ENCODE measurements at places on chromosomes 7 and 10.
A peak's percentile ranks its signal among the peaks of the same experiment; 100 is the strongest.

DNA sequence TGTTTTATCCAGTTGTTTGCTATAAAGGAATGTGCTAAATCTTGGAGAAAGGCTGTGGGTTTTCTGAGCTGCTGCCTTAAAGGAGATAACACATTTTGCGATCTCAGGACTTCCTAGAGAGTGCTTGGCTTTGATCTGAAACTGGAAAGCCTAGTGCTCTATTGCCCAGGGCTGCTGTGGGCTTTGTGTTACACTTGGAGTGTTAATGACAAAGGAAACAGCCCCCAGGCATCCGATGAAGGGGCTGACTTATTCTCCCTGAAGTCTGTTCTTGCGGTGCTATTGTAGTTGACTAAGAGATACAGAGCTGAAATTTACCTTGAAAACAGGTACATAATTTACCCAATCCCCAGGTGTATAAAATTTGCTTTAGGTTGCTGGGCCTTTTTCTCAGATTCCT lies 74.5 kb downstream of the SND1 start:
- DNase-seq, result no peak

GRCh38 chr10:37314350-37314749 lies 189.0 kb downstream of the ANKRD30A start:
- no peak for DNase-seq

GRCh38 chr10:44985175-44985681 lies 6.6 kb upstream of the DEPP1 start:
- DNase-seq, result no peak

GRCh38 chr7:70446448-70447143 lies 685.3 kb upstream of the GALNT17 start:
- no peak for DNase-seq

GRCh38 chr10:72333112-72334015 lies 21.4 kb downstream of the DNAJB12 start:
- DNase-seq, result no peak

GRCh38 chr10:24622781-24623301 lies 100.8 kb downstream of the ARHGAP21 start:
- DNase-seq, result peak; percentile 27

DNA sequence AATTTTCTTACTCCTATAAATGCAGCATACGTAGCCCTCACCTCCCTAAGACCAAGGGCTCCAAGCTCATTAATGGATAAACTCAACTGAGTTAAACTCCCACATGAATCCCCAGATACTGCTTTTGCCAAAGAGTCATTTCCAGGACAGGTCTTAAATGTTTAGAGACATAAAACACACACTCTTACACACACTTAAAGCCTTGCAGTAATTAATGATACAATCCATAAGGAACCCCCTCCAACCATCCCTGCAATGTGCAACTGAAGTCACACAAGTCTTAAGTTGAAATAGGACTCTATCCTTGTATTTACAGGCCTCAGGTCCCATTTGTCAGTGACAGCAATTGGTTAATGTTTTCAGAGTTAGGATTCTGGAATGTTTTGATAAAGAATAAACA lies 194.1 kb downstream of the FANK1 start:
- DNase-seq, result no peak

DNA sequence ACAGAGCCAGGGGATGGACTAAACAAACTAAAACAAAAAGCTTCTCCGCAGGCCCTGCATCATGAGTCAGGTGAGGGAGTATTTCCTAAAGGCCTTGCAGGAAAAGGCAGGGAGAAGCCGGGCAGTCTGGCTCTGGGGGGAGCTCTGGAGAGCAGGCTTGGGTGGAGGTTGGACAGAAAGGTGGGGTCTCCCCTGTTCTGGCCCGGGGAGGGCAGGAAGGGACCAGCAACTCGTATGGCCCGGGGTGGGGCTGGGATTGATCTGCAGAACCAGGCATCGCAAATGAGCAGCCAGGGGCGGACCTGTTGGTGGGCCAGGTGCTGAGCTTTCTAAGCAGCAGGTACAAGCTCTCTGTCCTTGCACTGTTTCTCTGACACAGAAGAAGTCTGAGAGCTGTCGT lies 235.2 kb downstream of the TCERG1L start:
- no peak for DNase-seq

DNA sequence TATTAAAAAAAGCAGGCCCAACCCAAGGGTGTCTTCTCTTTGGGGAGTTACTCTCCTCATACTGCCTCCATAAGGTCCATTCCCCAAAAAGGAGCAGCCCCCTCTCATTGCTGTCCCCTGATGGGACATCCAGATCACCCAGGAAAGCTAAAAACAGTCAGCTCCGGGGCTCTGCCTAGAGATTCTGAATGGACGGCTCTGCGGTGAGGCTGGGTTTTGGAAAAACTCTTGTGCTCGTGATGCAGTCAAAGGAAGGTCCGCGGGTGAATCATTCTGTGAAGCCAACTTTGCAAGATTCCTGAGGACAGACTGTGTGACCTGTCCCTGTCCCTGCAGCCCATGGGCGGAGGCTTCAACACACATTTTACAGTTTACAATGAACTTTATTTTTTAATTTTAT lies 351.5 kb downstream of the TYW1 start:
- no peak for DNase-seq

DNA sequence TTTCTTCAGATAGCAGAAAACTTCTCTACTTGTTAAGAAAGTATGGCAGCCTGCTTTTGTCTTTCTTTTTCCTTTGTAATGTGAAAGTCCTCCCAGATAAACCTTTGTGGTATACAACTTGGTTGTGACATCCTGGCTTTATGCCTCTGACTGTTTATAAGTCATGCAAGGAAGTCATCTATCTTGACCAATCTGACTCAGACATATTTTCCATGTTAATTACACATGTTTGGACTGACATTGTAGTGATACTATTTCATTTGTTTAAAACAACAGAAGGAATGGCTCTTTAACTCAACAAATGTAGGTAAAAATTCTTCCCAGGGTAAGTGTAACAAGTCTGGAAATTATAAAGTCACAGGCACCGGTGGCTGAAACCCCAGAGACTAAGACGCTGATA lies 341.6 kb upstream of the MEOX2 start:
- DNase-seq, result no peak

DNA sequence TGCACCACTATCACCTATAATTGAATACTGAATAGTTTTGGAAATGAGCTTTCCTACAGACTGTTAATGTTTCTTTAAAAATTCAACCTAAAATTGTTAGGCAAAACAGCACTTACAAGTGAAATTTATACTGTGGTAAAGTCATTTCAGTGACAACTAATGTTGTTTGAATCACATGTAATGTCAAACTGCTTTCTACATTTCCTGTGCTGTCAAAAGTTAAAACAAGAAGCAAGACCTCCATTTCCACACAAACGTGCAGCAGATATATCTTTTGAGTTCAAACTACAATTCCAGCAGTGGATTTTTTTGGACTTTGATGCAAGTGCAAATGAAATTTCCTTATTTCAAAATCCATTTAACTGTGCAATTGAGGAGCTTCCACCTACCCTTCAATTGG lies 199.8 kb downstream of the RNLS start:
- no peak for DNase-seq

GRCh38 chr7:18754766-18755165 lies 259.2 kb downstream of the HDAC9 start:
- no peak for DNase-seq

- DNase-seq, result no peak
Measured at GRCh38 chr7:18437101-18437500, 58.4 kb upstream of the HDAC9 start.

DNA sequence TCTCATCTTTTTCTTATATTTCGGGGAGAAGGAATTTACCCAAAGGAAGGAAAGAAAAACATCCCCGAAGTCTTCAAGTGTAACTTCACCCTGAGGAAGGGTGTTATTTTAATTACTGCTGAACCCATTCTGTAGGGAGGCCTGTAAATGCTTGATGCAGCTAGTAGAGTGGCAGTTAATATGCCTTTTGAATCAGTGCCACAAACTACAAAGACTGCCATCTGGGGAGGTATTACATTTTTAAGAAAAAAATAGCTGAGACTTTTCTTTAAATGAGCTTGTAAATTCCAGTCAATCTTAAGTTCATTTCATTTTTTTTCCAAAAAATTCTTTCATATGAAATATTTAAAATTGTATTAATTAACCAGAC lies 233.1 kb upstream of the FERD3L start:
- DNase-seq, result no peak

DNA sequence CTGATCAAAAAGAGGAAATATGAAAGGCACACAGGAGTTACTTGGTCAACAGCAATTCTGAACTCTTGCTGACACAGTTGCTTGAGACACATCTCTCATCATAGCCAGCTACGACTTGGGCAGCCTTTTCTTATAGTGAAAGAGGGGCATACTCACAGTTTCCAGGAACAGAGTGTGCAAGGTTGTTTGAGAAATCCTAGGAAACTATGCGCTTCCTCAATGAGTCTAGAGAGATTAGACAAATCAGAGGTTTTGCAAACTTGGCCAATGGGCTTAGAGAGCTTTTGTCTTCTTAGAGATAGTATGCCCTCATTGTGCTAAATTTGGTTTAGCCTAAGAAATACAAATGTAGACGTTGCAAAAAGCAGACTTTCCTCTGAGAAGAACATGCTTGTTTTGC lies 370.4 kb downstream of the HGF start:
- no peak for DNase-seq

DNA sequence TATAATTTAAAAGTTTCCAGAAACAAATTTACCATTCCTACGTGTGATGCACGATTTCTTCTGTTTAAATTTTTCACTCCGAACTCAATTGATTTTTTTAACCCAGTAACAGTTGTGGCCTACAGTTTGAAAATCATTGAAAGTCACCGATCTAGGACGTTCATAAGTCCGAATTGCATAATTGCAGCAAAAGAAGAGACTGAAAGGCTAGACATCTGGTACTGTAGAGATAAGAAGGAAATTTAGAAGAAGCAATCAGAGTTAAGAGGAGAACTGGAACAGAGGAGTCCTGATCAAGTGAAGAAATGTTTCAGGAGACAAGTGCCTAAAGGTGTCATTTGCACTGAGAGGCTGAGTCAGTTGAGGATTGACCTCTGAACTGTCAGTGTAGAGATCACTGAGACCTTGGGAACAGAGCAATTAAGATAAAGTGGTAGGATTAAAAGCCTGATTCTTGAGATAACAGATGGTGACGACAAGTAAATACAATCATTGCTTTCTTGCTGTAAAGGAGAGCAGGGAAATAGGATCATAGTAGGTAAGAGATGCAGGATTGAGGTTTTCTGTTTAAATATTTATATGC lies 73.5 kb downstream of the ZFAND4 start:
- DNase-seq, result no peak

- no peak for DNase-seq
Measured at GRCh38 chr10:95217476-95217875, 23.4 kb downstream of the ACSM6 start.

DNA sequence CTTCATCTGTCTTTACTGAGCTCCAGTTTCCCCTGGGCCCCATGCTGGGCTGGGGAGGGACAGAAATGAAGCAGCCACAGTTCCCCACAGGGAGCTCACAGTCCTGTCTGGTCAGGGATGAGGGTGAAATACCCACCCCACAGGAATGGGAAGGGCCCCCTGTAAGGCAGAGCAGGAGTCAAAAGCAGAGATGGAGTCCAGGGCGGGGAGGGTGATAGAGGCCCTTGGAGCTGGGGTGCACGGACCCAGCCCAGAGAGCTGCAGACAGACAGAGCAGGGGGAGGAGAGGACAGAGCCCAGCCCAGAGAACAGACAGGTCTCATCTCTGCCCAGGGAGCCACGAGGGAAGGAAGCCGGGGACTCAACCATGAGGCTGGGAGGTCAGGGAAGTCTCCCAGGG lies 34.9 kb upstream of the ZNF488 start:
- DNase-seq, result no peak

- DNase-seq, result no peak
Measured at GRCh38 chr7:131338173-131338572, 10.5 kb downstream of the MKLN1 start.

DNA sequence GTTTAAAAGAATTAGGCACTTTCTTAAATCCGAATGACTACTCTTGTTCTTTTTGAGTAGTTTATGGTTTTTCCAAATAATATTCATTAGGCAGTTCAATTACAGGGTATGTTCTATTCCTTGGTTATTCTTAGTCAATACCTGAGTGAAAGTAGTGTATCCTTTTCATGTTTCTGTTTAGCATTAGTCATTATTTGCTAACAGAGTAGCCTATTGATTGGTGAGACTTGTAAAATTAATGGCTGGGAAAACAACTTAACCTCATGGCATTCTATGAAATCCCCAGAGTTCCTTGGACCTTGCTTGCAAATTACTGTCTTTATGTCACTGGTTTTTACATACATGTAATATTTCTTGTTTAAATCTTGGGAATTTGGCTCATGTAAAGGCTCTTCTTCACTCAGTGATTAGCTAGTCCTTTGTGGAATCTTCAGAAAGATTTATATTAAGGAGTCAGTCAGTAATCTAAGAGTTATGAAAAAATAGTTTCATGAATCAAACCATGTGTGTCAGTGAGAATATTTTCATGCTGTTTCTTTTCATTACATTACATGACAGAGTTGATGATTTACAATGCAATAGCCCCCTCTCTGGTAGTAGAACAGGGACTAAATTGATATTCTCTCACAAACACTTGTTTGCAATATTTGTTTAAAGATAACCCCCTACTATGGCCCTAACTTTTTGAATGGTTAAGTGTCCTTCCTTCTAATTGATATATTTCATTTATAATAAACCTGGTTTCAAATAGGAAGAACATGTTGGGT lies 81.5 kb upstream of the LRRTM3 start:
- no peak for DNase-seq

All from CD4-positive, alpha-beta T cell treated with Interleukin-17A for 4 hours (primary cell).